ENCODE measurements at places on chromosomes 1 and 21.

DNA sequence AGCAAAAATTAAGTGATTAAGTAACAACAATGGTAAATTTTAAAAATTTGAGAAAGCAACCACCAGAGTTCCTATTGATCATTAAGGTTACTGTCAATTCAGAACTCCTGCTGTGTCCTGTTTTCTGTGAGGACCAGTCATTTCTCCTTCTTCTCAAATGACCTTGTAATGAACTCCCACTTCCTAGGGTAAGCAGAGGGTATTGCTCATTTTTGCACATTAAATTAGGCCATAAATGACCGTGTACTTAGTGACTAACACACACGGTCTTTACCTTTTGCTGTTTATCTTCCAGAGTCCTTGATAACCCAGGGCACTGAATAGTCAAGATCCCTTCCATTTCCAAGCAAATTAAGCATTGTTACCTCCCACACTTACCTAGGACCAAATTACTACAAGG lies 227.5 kb upstream of the LYPLAL1 start:
- peak; percentile 51 for DNase-seq

DNA sequence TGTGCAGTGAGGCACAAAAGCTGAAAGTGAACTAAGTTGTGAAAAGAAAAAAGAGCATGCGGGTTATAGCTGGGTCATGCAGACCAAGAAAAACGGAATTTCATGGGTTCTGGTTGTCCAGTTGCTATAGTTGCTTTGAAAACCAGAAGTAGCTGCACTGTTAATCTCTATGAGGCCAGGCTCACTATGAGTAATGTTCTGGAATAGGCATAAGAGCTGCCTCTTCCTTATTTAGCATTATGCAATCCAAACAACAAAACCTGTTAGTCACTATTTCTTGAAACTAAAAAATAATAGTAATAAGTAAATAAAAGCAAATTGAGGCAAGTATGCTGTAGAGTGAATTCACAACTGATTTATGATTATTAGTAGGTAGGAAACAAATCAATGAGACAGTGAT lies 1383.7 kb downstream of the MRPL39 start:
- DNase-seq, result peak; percentile 65

DNA sequence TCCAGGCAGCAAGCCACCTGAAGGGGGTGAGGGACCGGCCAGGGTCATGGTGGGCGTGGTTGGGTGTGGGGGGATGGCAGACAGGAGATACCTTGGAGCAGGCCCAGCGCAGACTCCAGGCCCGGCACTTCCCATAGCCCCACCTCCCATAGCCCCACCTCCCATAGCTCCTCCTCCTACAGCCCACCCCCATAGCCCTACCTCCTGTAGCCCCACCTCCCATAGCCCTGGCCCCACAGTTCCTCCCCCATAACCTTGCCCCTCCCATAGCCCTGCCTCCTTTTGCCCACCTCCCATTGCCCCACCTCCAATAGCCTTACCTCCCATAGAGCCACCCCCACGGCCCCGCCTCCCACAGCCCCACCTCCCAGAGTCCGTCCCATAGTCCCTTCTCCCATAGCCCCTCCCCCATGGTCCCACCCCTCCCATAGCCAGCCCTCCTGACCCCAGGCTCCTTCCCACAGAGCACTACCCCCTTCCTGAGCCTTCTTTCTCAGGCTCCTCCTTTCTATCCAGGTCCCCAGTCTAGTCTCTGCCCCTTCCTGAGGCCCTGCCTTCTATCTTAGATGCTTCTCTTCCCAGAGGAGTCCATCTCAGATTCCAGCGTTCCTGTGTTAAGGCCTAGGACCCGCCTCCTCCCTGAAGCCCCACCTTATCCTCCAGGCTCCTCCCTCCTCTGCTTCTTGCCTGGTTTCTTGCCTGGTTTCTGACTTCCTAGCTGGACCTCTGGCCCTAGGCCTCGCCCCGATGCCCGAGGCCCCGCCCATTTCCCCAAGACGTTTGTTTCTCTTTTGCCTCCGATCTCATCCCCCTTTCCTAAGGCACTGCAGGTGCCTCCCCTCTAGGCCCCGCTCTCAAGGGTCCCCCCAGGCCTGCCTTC lies 46.8 kb downstream of the PTPRU start:
- DNase-seq, result peak; percentile 33

- DNase-seq, result no peak
Measured at GRCh38 chr1:198113342-198113750, 43.5 kb upstream of the NEK7 start.

DNA sequence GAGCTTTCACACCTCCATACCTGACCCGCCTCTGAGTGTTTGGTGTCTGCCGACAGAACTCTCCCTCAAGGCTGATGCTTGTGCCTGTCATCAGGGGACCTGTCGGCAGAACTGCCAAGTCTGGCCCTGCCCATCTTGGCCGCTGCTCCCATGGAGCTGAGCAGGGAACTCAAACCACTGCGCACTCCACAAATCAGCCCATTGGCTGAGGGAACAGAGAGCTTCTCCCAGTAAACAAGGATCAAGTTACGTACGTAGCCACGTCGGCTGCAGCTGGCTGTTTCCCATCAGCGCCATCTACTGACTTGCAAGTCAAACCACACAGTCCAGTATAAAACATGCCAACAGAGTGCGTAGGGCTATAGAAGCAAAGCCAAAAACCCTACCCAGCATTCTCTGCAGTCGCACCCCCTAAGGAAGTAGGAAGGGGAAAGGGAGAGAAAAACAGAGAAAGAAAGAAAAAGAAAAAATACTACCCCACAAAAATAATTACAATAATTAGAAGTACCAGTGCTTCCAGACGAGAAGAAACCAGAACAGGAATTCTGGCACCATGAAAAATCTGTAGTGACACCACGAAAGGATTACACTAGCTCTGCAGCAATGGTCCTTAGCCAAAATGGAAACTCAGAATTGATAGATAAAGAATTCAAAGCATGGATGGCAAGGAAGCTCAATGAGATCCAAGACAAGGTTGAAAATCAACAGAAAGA lies 13.1 kb downstream of the KRTAP13-1 start:
- DNase-seq, result peak; percentile 87

DNA sequence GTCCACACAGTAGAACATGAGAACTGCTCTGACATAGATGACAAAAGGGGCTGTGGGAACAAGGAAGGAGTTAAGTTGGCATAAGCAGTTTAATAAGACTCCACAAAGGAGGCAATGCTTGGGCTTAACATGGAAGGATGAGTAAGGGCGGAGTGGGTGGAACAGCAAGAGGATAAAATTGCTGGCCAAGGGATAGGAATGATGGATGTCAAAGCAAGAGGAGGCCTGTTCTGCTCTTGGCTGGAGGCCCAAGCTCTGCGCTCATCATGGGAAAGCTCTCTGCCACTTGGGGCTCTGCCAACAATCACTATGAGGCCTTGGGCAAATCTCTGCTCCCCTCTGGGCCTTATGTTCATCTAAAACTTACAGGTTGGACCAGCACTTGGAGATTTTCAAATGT lies 98.3 kb upstream of the CAMK1G start:
- peak; percentile 99 for DNase-seq
